ENCODE measurements at places on chromosomes 11 and 22. TPM values are rescaled to one million over a fixed set of nuclear protein-coding genes. Genes with fewer than 3 reads are reported as not detected.

DNA sequence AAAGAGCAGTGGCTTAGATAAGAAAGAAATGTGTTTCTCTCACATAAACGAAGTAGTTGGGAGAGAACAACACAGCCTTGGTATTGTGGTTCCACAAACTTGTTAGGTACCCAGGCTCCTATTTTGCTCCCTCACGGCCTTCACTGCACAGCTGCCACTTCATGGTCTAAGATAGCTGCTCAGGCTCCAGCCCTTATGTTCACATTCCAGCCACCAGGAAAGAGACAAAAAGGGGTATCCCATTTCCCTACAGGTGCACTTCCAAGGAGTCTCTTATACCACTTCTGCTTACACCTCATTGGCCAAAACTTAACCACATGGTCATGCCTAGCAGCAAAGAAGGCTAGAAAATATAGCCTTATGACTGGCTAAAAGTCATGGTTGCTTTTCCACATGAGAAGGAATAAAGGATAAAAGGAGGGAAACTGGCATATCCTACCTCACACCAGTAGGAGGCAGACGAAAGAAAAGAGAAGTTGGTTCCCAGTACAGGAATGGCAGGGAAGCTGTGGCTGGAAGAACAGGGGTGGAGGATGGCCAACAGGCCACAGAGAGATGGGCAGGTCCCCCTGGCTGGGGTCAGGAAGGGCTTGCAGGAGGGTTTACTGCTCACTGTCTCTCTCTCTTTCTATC is 5.4 kb upstream of the HDHD5 start:
- no peak for DNase-seq

DNA sequence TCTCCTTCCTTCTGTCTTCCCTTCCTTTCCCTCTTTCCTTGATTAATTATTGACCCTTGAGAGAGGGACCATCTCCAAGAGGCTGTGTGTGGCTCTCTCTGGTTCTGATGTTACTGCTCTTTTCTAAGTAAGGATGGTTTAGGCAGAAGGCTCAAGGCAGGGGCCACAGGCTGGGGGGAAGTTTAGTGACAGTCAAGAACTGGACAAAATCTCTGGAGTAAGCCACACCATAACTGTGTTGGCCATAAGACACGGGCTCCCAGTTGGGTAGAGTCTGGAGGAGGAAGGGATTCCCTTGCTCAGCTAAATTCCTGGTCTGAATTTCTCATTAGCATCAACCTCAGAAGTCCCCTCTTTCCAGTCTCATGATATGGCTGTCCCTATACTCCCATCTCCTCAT is 74.7 kb downstream of the BUD13 start:
- DNase-seq: peak; percentile 2

Gene GLYATL1
- not detected for total RNA-seq

Gene TBX10
- not detected for total RNA-seq
